HFFc6 (cell line): ENCODE measurements at places on chromosomes 4 and X. TPM values are rescaled to one million over a fixed set of nuclear protein-coding genes. Genes with fewer than 3 reads are reported as not detected.

Gene TMEM271
- not detected in 3 replicates for total RNA-seq

GRCh38 chr4:141587897-141588296, 48.5 kb upstream of the IL15 start:
- no peak for DNase-seq

DNA sequence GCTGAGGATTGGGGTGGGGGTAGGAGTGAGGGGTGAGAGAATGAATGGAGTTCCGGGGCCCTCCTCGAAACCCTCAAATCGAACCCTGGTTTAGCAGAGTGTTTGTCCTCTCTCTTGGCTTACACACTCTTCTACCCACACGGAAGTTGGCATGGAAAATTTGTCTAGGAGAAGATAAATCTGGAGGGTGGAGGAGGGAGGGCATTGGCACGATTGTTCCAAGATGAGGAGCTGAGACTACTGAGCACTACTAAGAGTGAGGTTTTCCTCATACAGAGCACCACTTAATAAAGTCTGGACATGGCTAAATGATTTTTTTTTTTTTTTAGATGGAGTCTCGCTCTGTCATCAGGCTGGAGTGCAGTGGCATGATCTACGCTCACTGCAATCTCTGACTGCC, 33.4 kb downstream of the AKAP4 start:
- DNase-seq, result no peak

DNA sequence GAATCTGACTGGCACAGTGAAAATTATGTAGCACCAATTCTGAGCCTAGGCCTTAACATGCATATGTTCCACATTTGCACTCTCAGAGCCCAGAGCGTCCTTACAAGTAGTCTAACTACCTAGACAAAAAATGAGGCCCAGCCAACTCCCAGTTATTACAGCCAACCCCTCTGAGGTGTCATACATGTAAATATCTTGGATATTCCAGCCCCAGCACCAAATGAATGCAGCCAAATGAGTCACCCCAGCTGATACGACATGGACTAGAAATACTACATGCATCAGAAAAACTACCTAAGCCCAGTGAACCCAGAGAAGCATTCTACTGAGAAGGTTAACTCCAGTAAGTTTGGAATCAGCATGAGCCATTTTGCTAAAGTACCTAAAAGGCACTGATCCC, 145.1 kb downstream of the STPG2 start:
- DNase-seq, result no peak

DNA sequence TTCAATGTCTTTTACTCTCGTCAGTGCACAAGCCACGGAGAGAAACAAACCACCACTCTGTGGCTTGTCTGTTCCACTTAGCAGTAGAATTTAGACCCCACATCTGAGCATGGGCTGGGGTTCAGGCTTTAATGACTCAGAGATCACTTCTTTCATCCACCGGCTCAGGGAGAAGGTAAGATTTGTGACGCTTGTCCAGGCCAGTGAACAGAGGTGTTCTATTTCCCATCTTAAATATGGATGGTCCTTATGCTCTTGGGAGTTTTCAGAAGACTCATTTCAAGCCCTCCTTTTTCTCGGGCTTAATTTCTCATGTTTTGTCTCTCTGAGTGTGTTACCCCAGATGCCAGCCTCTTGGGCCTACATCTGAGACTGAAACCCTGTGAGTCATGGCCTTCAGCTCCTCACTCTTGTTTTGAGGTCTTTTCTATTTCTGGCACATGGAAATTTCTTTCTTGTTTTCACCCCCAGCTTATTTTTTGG, 127.4 kb upstream of the SFRP2 start:
- no peak for DNase-seq

GRCh38 chr4:185874516-185875230, 62.7 kb upstream of the SORBS2 start:
- no peak for DNase-seq

GRCh38 chr4:42637104-42637503, 19.8 kb downstream of the ATP8A1 start:
- no peak for DNase-seq

- no peak for DNase-seq
Observed at GRCh38 chr4:141290771-141291170, 70.1 kb downstream of the ZNF330 start.

Gene KDR
- total RNA-seq, result not detected in 2 replicates

- no peak for DNase-seq
Observed at GRCh38 chrX:41293269-41293668, 40.7 kb upstream of the DDX3X start.
